ENCODE measurements at places on chromosomes 12 and 14. TPM values are rescaled to one million over a fixed set of nuclear protein-coding genes. Genes with fewer than 3 reads are reported as not detected.
A peak's percentile ranks its signal among the peaks of the same experiment; 100 is the strongest.

DNA sequence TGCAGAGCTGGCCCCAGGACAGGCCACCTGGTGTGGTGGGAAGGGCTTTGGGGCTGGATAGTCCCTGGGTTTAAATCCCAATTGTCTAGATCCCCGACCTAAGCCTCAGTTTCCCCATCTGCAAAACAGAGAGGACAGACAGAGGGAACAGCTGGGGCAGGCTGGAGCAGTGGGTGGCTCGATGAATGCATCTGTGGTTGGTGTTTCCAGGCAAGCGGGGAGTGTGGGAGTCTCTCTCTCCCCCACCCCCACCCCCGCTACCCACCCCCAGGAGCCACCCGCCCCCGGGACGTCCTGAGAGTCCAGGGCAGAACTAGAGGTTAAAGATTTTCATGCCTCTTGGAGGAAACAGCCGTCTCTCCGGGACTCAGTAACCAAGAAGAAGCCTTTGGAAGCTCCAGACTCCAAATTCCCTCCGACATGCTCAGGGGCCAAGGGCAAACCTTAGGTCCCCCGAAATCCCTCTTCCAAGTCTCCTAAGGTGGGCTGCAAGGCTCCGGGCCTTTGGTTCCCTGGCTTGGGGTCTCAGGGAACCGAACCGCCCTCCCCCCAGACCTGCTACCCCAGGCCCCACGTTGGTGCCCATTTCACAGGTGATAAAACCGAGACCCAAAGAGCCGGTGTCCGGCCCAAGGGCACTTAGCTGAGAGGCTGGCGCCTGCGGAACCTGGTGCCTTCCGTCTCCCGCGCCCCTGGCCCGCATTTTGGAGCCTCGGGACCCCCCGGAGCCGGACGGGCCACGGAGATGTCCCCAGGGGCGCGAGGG, 474 bp downstream of the TRPV4 start:
- H3K27me3 ChIP-seq = no peaks in the 10 kb centered on the region
- peak overlapping the region; percentile 73 for H3K4me3 ChIP-seq
- H3K36me3 ChIP-seq = peaks cover 19% of the 10 kb centered on the region
- H3K27ac ChIP-seq = no peak overlapping the region

DNA sequence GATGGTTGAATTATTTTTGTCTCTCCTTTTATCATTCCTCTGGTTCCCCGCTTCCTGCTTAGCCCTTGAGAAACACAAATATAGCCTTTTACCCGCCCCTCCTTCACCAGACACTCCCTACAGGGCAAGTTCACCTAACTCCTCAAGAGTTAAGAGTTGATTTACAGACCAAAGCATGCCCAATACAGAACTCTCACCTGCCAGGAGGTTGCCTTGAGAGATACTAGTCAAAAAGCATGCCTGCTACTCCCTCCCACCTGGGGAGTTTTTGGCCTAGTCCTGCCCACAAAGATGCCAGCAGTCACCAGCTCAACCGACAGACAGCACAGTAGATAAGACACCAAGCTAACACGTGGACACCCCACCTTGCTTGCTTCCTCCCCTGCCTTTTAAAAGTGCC, 11.2 kb downstream of the LGMN start:
- H3K27me3 ChIP-seq = no peaks in the 10 kb centered on the region
- H3K4me3 ChIP-seq = no peak overlapping the region
- DNase-seq = no peak
- H3K27ac ChIP-seq = peak overlapping the region; percentile 32

GRCh38 chr12:47268501-47269454, 189.0 kb upstream of the AMIGO2 start:
- peak overlapping the region; percentile 100 for H3K27ac ChIP-seq
- peaks cover 9% of the 10 kb centered on the region for H3K36me3 ChIP-seq
- H3K27me3 ChIP-seq = no peaks in the 10 kb centered on the region
- no peak for DNase-seq

- no peaks in the 10 kb centered on the region for H3K4me1 ChIP-seq
- H3K27me3 ChIP-seq = peaks cover 97% of the 10 kb centered on the region
- H3K27ac ChIP-seq = no peak overlapping the region
- no peaks in the 10 kb centered on the region for H3K36me3 ChIP-seq
- no peak for DNase-seq
- H3K4me3 ChIP-seq = no peak overlapping the region
Observed at GRCh38 chr14:74392616-74393570, 33.1 kb downstream of the SYNDIG1L start.

DNA sequence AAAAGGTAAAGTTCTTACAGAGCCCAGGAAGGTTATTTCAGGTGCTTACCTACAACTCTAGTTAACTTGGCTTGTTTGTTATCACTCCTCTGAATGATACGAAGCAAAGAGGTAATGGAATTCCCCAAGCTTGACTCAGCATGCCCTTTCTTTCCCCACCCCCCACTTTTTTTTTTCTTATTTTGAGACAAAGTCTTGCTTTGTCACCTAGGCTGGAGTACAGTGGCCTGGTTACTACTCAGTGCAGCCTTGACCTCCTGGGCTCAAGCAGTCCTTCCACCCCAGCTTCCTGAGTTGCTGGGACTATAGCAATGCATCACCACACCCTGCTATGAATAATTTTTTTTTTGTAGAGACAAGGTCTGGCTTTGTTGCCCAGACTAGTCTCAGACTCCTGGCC, 17.1 kb upstream of the YBX3 start:
- peaks cover 64% of the 10 kb centered on the region for H3K4me1 ChIP-seq
- H3K4me3 ChIP-seq = peak overlapping the region; percentile 9
- peak overlapping the region; percentile 90 for H3K27ac ChIP-seq
- H3K36me3 ChIP-seq = no peaks in the 10 kb centered on the region
- no peaks in the 10 kb centered on the region for H3K27me3 ChIP-seq

- H3K4me3 ChIP-seq = no peak overlapping the region
- H3K4me1 ChIP-seq = no peaks in the 10 kb centered on the region
- H3K27me3 ChIP-seq = peaks cover 12% of the 10 kb centered on the region
- H3K36me3 ChIP-seq = no peaks in the 10 kb centered on the region
- no peak overlapping the region for H3K27ac ChIP-seq
Observed at GRCh38 chr12:56374726-56375597, 12.3 kb upstream of the APOF start.

GRCh38 chr12:15216036-15216889, 5.0 kb downstream of the RERG start:
- no peak for DNase-seq
- no peaks in the 10 kb centered on the region for H3K27me3 ChIP-seq
- peaks cover 6% of the 10 kb centered on the region for H3K36me3 ChIP-seq
- H3K27ac ChIP-seq = no peak overlapping the region
- H3K4me3 ChIP-seq = no peak overlapping the region
- H3K4me1 ChIP-seq = peaks cover 15% of the 10 kb centered on the region

DNA sequence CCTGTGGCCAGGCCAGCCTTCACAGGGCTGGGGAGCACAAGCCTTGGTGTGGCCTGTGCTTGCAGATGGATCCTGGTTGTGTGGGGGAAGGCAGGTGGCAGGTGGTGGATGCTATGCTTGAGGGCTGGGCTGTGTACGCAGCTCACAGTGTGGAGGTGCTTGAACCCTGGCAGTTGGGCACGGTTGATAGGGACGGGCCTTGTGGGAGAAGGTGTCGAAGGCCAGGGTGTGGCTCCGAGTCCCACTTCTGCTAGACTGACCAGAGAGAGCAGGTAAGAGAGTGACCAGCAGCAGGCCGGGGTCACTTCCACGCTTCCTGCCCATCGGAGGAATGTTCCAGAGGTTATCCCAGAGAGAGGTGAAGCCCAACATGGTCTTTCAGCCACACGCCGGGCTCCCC, 85.5 kb downstream of the CACNA1C start:
- no peak overlapping the region for H3K27ac ChIP-seq
- no peak for DNase-seq
- no peaks in the 10 kb centered on the region for H3K4me1 ChIP-seq
- H3K36me3 ChIP-seq = no peaks in the 10 kb centered on the region
- H3K27me3 ChIP-seq = peaks cover 27% of the 10 kb centered on the region

DNA sequence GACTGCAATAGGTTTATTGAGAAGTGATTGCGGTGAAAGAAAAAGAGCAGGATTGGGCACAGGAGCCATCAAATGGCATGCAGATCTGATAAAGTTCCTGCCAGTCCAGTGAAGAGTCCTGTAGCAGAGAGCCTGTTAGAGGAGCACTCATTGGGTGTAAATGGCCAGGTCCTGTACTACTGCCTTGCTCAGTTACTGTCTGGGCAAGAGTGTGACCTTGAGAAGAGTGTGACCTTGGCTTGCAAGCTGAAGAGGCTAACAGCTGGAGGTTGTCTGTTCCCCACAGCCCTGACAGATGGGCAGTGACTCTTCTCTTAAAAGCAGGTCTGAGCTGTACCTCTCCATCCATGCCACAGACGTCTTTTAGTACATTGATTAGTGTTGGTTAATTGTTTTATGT, 148.6 kb upstream of the SLC38A2 start:
- no peaks in the 10 kb centered on the region for H3K36me3 ChIP-seq
- DNase-seq = no peak

DNA sequence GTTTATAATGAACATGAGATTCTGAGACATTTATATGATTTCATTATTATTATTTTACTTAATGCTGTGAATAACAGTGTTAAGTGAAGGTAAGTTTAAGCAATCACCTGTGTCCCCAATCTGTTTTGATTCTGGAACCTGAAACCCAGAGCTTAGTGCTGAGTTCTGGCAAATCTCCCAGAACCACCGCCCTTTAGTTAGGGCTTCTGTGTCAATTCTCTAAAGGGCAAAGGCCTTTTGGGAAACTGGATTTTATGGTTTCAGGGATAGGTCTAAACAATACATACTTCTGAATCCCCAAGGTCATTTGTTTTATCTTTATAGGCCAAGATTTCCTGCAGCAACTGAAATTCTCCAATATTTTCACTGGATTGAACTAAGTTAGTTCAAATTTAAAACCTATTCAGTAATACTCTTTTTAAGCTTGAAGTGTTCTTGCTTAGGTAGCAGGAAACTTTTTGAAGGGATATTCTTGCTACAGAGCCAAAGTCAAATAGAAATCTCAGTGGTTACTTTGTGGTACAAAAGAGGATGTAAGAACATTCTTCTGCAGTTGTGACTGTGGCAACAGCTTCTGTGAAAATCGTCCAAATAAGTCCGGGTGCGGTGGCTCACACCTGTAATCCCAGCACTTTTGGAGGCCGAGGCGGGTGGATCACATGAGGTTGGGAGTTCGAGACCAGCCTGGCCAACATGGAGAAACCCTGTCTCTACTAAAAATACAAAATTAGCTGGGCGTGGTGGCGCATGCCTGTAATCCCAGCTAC, 10.0 kb upstream of the PKP2 start:
- DNase-seq = no peak
- H3K27me3 ChIP-seq = no peaks in the 10 kb centered on the region
- no peak overlapping the region for H3K27ac ChIP-seq
- peaks cover 14% of the 10 kb centered on the region for H3K4me1 ChIP-seq
- H3K4me3 ChIP-seq = no peak overlapping the region
- no peaks in the 10 kb centered on the region for H3K36me3 ChIP-seq

TGM1 gene
- 4.5 TPM for total RNA-seq

RERG gene
- total RNA-seq = 6.0 TPM
